AG08395 (cell line): ENCODE measurements at places on chromosomes 4 and X.
A peak's percentile ranks its signal among the peaks of the same experiment; 100 is the strongest.

DNA sequence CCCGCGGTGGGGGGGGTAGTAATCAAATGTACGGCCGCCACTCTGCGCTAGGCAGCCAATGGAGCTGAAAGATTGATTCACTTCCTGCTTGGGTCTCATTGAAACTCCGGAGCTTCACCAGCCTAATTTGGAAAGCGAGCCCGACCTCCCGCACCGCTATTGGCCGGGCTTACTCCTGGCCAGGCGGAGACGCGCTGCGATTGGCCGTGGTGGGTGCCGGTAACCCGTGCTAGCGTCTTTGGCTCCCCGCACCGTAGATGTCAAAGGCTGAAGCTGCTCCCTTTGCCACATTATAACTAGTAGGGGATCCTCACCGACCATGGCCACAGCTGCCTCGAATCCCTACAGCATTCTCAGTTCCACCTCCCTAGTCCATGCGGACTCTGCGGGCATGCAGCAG is at the start of gene POU3F4:
TSS of gene POU3F4 (plus strand) at position 285 of the 400 bp plus-strand sequence. CDS start at position 320, 35 bp downstream.
- DNase-seq = no peak

DNA sequence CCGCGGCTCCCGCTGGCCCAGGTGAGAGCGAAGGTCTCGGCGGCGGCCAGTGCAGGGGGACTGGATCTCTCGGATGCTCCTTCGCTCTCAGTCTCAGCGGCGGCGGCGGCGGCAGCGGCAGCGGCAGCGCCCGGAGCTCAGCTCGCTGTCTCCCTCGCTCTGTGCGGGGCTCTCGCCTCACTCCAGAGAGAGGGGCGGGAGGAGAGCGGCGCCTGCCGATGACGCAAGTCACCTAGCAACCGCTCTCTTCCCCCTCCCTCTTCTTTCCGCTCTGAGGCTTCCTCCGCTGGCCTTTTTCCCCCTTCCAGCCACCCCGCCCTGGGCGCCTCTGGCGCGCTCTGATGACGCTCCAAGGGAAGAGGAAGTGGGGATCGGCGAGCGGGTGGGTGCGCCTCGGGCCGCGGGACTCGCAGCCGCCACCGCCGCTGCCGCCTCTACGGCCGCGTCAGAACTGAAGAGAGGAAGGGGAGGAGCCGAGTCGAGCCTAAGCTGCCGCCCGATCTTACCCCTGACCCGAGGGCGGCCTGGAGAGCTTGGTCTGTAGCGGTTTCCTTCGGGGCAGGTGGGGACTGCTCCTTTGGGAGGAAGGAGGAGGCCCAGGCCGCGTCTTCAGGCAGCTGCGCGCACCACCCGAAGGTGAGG is at the start of gene FBXW7:
TSS of gene FBXW7 (minus strand) at position 190 of the 642 bp plus-strand sequence. CDS start 124,289 bp downstream, outside the sequence.
- peak; percentile 97 for DNase-seq

DNA sequence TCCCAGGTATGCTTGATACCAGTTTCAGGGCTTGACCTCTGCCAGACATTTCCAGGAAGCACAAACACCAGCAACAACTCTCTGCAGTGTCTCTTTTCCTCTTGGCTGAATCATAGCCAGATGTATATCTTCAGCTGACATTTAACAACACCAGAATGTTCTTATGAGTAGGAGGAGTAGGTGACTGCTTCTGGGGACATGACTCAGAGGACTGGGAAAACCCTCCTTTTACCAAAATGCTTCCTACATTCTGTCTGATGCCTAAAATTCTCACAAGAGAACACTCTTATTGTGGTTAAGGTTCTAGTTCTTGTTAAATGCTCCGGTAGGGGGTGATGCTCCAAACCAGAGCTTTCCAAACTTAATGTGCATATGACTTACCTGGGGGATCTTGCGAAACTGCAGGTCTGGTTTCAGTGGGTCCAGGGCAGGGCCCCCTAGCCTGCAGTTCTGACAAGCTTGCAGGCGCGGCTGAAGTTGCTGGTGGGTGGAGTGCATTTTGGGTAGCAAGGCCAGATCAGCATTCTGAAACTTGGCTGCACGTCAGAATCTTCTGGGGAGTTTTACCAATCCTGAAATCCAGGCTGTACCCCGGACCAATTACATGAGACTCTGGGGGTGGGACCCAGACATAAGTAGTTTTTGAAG is 329.3 kb upstream of the RPS6KA3 start:
- peak; percentile 16 for DNase-seq

- DNase-seq = no peak
These were observed 579.5 kb downstream of the GALNTL6 start for GRCh38 chr4:172392741-172393140.

DNA sequence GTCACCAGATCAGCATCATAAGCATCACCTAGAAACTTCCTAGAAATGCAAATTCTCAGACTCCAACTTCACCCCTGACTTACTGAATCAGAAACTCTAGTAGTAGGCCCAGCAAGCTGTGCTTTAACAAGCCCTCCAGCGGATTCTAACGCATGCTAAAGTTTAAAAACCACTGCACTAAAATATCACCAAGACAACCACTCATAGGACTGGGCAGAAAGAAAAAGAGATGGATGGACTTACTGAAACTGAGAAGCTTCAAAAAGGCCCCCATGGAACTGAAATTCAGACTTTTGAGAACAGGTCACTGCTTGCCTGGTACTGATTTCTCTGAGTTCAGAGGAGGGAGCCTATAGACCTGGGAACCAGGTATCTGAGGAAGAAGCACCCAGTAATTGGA is 40.1 kb downstream of the FAM241A start:
- DNase-seq = no peak

- no peak for DNase-seq
These were observed 69.6 kb upstream of the BCOR start for GRCh38 chrX:40167233-40167849.
